Central memory CD4-positive, alpha-beta T cell (primary cell): ENCODE measurements at places on chromosomes 11 and 22.
A peak's percentile ranks its signal among the peaks of the same experiment; 100 is the strongest.

GRCh38 chr11:76885390-76886097 lies 24.8 kb downstream of the ACER3 start:
- no peak for DNase-seq

- no peak for DNase-seq
Observed at GRCh38 chr11:62926680-62927455, 5.7 kb upstream of the CHRM1 start.

DNA sequence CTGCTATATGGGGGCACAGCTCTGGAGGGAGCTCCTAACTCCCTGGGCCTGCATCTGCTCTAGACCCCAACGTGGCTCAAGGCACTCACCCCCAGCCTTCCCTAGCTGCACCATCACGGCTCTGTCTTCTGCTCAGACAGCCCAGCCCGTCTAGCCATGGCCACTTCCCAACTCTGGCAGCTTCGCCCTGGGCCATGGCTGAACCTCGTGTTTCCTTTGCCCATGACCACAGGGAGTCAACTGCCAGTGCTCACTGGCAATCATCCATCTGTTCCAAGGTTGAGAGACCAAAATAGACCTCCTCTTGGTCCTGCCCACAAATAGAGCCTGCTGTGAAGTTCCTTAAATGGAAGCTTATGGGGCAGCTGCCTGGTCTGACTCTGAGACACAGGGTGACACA lies 5.4 kb downstream of the LMO1 start:
- no peak for DNase-seq

DNA sequence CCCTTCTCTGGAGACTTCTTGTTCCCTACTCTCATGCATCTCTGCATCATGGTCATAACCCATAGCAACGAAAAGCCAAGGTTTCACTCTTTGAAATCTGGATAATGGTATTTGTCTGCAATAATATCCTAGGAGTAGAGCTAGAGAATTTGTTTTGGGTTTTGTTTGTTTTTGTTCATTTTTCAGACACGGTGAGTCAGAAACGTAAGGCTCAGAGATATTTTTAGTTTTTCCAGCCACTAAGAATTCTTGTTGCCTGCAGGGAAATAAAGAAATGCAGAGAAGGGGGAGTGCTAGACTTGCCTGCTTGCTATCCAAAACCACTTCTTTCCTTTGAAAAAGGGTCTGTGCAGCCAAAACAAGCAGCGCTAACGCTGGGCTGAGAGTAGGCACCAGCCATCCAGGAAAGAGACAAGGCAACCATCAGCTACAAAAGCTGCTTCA lies 26.0 kb downstream of the POU2AF3 start:
- DNase-seq, result no peak

GRCh38 chr22:25057013-25057881 lies 104.7 kb downstream of the KIAA1671 start:
- peak; percentile 55 for DNase-seq

DNA sequence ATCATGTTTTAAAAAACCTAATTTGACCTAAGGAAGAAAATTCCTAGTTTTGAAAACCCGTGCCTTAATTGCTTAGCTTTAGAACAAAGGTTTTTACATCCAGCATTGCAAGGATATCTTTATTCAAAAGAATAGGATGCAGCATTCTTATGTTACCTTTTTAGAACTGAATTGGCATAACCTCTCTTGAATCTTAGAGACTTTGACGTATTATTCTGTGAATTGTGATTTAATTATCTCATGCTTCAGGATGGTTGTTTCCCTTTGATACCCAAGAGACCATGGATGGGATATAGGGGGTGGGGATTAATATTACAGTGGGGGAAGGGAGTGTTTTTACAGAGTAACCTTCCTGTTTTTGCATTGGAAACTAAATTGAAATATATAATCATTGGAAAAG lies 49.4 kb downstream of the ARHGEF12 start:
- DNase-seq, result no peak

GRCh38 chr22:20117633-20118299 lies 740 bp upstream of the TRMT2A start:
- peak; percentile 52 for DNase-seq

- no peak for DNase-seq
Observed at GRCh38 chr11:13229136-13229535, 48.5 kb upstream of the BMAL1 start.

GRCh38 chr11:117210620-117211019 lies 11.4 kb downstream of the TAGLN start:
- no peak for DNase-seq

DNA sequence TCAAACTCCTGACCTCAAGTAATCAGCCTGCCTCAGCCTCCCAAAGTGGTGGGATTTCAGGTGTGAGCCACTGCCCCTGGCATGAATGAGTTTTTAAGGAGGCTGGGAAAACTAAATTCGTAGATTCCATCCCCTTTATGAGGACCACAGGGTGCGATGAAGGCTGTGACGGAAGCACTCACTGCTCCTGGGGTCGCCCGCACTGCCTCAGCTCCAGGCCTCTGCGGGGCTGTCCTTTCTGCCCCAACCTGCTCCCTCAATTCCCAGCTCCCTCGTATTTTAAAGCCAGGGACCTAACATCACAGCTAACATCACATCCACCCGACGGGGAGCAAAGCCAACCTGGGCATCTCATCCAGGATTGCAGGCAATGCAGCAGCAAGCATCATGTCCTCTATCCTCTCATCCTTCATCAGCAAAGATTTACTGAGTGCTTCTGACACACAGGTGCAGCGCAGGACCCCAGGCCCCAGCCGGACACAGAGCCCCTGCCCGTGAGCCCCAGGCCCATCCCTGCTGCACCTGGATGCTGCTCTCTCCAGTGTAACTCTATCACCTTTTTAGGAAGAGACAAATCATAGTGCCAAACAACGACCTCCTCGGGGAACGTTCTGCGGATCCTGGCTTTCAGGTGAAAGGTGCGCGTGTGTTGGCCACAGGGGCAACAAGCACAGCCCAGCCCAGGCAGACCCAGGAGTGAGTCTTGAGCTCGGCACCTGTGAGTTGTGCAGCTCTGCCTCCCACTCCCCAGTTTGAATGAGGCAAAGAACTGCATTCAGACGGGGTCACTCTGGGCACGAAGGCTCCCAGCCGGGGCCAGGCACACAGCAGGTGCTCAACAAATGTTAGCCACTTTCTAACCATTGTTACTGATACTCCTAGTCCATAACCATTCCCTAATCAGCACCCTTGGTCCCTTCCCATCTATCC lies 134.3 kb downstream of the CRYBB2 start:
- DNase-seq, result no peak

DNA sequence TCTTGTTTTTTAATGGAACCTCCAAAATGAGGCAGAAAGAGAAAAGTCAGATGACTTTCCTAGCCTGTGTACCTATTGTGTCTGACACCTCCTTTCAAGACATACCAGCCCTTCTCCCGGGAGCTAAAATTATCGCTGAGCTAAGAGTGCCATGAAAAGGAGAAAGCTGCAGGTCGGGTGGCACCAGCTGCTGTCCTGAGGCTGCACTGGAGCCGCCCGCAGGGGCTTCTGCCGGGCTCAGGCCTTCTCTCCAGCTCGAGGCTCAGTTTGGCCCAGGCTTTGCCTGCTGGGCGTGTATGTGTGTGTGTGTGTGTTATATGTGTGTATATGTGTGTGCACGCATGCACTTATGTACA lies 27.7 kb upstream of the RAB1B start:
- DNase-seq, result no peak

- no peak for DNase-seq
Observed at GRCh38 chr22:47298017-47298785, 535.8 kb downstream of the TBC1D22A start.

- no peak for DNase-seq
Observed at GRCh38 chr11:1586699-1587098, 1.6 kb upstream of the KRTAP5-1 start.

- DNase-seq, result no peak
Observed at GRCh38 chr11:121465709-121466062, 12.9 kb upstream of the SORL1-AS1 start.

DNA sequence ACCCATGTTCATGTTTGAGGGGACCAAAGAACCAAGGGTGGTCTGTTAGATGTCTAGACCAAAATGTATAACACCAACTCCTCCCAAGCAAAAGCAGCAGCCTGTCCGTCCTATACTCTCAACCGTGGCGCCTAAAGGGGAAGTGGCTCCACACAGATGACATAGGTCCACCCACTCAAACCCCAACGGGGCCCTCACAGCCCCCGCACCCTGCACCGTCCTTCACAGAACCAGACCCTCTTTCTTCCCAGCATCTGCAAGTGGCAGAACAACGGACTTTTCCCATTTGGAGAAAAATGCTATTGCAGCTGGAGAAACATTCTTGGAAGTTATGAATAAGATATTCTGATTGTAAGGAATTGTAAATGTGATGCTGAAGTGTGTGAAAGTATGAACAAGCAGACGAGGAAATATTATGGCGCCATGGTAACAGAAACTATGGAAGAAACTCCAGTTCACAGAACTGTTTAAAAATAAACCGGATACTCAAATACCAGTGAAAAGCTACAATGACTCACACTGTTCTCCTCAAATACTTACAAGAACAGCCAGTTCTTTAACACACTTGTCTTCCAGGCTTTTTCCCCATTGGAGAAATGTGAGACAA lies 76.5 kb upstream of the ARFGAP3 start:
- DNase-seq, result no peak

GRCh38 chr22:38240734-38241252 lies 32.0 kb downstream of the TMEM184B start:
- DNase-seq, result no peak

DNA sequence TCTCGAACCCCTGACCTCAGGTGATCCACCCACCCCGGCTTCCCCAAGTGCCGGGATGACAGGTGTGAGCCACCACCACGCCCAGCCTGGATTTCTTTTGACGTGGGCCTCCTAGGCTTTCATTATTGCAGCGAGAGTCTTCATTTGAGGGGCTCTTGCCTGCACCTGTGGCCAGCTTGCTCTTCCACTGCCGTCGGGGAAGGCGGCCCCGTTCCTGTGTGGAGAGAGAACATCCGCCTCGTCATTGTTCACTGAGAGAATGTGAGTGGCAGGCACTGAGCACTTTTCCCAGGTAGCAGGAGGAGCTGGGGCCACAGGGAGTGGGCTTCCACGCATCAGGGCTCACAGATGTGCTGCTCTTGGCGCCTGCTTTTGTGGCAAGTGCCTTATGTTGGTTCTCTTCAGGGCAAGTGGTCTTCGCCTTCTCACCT lies 365.0 kb downstream of the TBC1D22A start:
- DNase-seq, result no peak

DNA sequence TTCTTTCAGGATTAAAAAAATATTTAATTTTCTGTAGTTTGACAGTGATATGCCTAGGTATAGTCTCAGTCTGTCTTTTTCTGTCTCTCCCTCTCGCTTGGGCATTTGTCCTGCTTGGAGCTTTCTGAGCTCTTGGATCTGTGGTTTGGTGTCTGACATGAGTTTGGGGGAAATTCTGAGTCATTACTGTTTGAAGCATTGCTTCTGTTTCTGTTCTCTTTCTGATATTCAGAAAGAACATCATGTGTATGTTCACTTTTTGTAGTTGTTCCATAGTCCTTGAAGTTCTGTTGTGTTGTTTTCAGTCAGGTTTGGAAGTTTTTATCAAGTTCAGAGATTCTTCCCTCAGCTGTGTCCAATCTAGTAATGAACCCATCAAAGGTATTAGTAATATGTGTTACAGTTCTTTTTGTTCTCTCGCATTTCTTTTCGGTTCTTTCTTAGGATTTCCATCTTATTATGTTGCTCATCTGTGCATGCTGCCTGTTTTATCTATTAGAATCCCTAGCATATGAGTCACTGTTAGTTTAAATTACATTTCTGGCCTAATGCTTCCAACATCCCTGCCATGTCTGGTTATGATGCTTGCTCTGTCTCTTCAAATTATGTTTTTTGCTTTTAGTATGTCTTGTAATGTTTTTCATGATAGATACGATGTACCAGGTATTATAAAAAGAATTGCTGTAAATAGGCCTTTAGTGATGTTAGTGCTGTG lies 48.4 kb downstream of the DDX10 start:
- no peak for DNase-seq

DNA sequence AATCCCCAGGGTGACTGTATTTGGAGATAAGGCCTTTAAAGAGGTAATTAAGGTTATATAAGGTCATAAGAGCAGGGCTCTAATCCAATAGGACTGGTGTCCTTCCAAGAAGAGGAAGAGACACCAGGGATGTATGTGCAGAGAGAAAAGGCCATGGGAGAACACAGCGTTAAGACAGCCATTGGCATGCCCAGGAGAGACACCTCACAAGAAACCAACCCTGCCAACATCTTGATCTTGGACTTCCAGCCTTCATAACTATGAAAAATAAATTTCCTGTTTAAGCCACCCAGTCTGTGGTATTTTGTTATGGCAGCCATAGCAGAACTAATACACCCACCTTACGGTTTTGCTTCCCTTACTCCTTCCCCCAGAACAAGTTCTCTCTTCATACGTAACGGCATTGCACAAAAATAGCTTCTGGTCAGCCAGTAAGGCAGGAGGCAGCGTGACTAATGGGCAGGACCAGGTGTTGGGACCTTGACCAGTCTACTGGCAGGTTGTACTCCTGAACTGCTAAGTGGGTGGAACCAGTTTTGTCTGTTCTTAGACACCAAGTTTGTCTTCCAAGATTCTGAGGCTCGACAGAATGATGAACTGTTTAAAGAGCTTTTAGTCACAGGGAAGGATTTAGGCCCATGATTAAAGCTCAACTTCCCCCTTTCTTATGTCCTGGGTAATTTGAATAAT lies 31.9 kb upstream of the UPB1 start:
- no peak for DNase-seq

GRCh38 chr11:69641681-69642548 lies 959 bp downstream of the CCND1 start:
- no peak for DNase-seq

GRCh38 chr11:34052608-34053160 lies 1.2 kb downstream of the CAPRIN1 start:
- DNase-seq, result no peak

DNA sequence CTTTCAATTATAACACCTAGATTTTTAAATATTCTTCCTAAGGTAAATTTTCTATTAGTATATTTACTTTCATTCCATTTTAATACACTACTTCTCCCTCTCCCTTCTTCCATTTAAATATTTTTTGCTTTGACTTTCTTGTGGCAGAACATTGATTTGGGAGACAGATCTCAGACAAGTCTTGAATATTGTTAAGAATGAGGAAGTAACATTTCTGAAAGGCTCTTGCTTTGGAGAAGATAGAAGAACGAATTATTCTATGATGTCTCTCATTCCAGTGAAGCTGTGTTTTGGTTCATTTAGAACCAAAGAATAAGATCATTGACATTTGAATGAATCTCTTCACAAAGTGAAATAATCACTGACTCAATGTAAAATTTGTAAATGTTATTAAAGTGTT lies 2.4 kb downstream of the IPO7 start:
- DNase-seq, result no peak

- no peak for DNase-seq
Observed at GRCh38 chr22:36246718-36247117, 6.2 kb upstream of the APOL1 start.

- DNase-seq, result no peak
Observed at GRCh38 chr11:131302836-131303235, 67.6 kb upstream of the NTM start.
